ENCODE measurements at places on chromosomes 2 and 18. TPM values are rescaled to one million over a fixed set of nuclear protein-coding genes. Genes with fewer than 3 reads are reported as not detected.

- no peak for DNase-seq
Measured at GRCh38 chr2:167943897-167944296, 303.5 kb downstream of the STK39 start.

GRCh38 chr2:134269972-134270735 lies 16.3 kb downstream of the MGAT5 start:
- DNase-seq = no peak

GRCh38 chr2:39434233-39434897 lies 2.7 kb downstream of the MAP4K3 start:
- DNase-seq = no peak

- no peak for DNase-seq
Measured at GRCh38 chr2:217206016-217206725, 346.3 kb upstream of the TNP1 start.

The GYPC gene
- polyA plus RNA-seq = 113 TPM

DNA sequence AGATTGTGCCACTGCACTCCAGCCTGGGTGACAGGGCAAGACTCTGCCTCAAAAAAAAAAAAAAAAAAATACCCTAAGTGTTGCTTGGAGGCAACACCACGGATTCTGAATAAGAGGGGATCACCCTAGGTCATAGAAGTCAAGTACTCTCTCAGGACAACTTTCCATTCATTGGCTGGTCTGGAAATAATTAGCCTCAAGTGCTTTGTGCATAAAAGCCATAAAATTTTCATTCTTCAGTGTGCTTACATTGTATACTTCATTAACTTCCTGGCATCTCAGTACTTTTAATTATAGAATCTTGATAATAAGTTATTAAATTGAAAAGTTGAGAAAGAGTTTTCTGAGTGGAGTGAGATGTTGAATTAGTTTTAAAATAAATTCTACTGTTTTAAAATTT lies 876.1 kb upstream of the FAM98A start:
- DNase-seq = no peak

The KHK gene
- polyA plus RNA-seq = 1.7 TPM

The PLCD4 gene
- polyA plus RNA-seq = 0.48 TPM

The NCKAP5 gene
- polyA plus RNA-seq = 3.8 TPM

The CIDEA gene
- polyA plus RNA-seq = 6.0 TPM

GRCh38 chr18:2914185-2914880 lies 67.5 kb downstream of the EMILIN2 start:
- DNase-seq = peak; percentile 64

DNA sequence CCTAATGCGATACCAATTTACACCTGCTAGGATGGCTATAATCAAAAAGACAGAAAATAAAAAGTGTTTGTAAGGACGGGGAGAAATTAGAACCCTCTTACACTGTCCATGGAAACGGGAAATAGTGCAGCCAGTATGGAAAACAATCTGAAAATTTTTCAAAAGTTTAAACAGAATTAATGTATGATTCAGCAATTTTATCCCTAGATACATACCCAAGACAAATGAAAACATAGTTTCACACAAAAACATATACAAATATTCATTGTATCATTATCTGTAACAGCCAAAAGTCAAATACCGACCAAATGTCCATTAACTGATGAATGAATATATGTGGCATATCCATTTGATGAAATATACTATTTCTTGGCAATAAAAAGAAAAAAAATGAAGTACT lies 313.5 kb upstream of the GYPC start:
- DNase-seq = no peak

The GREB1L gene
- 7.4 TPM for polyA plus RNA-seq

DNA sequence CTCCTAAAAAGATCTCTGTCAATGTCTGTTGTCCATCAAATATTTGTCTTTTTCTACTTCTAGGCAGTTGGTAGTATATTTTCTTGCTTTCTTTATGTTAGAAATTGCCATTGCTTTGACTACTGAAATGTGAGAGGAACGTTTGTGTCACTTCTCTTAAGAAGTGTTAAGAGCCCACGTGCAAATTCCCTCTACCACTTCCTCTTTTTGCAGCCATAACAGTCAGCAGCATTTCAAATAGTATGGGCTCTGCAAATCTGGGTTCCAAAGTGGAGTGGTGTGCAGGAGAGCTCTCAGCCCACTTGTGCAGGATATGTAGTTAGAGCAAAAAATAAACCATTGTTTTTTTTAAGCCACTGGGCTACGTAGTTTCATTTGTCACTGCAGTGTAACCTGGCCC lies 314.0 kb downstream of the MEIS1 start:
- DNase-seq = no peak

Measured in right cardiac atrium (tissue), 5 donors.